NCI-H526 (cell line): ENCODE measurements at places on chromosomes 7 and 10.

DNA sequence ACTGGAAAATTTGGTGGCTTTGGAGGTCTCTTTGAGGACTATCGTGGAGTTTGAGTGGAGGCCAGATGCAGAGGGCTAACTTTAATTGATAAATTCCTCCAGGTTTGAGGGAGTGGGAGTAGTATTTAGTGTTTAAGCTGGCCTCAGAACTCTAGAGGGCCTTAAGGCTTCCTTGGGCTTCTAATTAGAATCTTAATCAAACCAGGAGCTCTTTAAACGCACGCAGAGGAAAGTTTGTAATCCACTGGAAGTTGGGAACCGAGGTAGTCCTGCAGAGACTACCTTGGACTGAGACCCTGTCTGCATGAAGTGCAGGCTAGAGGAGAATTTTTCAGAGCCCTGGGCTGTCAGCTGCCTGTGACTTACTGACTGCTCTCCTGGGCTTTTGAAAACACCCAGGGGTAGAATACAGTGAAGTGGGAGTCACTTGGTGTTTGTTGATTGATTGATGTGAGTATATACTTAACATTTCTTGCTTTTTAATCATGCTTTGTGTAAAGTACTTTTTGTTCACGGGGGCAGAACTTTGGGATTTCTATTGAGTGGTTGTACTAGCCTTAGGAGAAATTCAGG is 5.9 kb downstream of the SPAG6 start:
- no peak for DNase-seq

DNA sequence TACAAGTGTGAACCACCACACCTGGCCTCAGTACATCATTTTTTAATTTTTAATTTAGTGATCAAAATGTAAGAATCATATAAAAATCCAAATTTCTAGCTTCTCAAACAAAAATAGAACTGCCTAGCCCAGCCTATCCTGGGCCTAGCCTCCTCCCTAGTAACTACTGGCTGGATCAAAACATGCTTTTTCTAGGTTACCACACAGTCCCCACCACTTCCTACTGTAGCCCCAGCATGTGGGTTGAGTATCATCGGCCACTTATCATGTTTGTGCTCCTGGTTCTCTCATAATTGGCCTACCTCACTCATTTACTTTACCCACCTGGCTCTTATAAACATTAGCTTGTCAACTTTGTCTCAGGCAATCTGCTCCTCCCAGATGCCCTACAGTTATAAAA is 52.9 kb downstream of the DNAJC12 start:
- DNase-seq: no peak

DNA sequence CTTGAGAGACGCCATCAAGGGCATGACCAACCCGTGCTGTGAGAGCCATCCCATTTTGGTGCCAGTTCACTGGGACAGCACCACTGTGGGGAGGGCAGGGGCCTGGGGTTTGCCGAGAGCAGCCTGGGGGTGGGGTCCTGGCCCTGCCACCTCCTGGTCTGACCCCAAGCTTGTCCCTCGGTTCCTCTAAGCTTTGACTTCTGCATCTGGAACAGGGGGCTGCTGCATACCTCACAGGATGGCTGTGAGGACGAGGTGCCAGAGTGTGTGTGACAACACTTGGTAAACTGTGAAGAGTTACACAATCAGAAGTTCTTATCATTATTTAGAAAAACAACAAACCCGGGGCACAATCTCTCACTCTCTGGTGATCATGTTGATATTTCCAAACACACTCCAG is 89.9 kb downstream of the CRTAC1 start:
- no peak for DNase-seq

GRCh38 chr7:30797176-30798040 is 26.2 kb downstream of the MINDY4 start:
- no peak for DNase-seq

DNA sequence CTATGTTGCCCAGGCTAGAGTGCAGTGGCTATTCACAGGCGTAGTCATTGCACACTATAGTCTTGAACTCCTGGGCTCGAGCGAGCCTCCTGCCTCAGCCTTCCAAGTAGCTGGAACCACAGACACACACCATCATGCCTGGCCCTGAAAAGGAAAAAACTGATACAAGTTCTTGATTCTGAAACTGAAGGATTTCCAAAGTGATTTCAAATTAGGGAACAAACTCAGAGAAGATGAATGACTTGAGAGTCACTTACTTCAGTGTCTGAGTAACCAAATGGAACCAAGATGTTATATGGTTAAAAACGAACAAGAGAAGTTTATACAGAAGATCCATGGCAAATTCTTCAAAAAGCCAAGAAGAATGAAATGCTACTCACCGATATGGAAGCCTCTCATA is 14.4 kb downstream of the CWF19L1 start:
- DNase-seq: no peak

- DNase-seq: no peak
Measured at GRCh38 chr10:1243486-1244234, 187.5 kb downstream of the WDR37 start.

GRCh38 chr10:102646610-102647442 is 2.5 kb downstream of the TRIM8 start:
- DNase-seq: peak; percentile 57
